NK-92 treated with Interleukin-12 subunit alpha and Interleukin-12 subunit beta, amount 100 ng/mL, for 24 hours (cell line): ENCODE measurements at places on chromosomes 6 and 20.
A peak's percentile ranks its signal among the peaks of the same experiment; 100 is the strongest.

DNA sequence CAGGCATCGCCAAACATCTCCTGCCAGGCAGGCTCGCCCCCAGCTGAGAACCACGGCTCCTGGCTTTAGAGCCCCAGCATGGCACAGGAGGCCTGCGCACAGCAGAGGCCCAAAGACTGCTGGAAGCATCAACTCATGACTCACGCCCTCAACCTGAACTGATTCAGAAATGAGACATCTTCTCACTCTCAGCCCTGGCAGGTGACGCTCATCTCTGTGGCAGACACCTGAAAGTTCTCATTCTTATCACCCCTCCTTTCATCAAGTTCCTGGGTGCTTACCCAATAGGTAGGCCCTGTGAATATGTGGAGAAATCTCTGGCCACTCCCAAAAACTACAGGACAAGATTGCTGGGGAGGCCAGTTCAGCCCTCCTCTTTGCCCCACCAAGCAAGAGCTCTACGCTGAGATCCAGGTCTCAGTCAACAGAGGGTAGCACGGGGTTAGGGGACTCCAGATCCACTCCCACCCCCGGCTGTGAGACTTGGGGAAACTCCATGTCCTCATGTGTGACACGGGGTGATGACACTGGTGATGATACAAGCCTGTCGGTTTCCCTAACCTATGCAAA is 11.3 kb downstream of the NFATC2 start:
- peak; percentile 43 for DNase-seq

GRCh38 chr20:32206760-32207625 is 550 bp downstream of the PLAGL2 start:
- no peak for DNase-seq

GRCh38 chr20:50003253-50003656 is 20.5 kb downstream of the SNAI1 start:
- no peak for DNase-seq

DNA sequence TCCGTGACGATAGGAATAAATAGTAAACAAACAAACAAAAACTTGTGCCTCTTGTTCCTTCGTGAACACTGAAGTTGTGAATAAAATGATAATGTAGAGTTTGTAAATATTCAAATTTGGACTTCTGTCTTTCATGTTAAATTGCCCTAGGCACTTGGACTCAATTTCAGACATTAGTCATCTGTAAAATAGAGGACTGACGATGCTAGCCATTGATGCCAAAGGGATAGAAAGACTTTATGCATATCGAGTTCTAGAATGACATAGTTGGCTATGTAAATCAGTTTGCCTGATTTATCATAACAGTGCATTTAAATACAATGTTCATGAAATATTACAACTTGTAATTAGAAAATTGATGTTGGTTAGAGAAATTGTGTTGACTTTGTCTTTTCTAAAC is 45.9 kb upstream of the FLRT3 start:
- DNase-seq: no peak

DNA sequence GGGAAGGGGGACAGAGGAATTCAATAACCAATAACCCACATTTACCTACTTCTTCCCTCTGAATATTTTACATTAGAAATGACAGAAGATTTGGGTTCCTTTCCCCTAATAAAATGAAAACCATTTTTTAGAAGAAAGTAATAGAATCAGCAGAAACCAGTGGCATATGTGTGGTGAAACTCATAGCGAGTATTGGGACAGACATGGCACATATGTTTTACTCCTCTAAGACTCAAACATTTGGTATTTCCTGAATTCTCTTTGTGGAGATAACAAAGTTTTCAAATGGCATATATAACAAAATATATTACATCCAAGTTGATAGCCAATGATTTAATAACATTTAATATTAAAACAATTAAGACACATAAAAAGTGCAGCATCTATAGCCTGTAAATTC is 12.9 kb upstream of the BEND3 start:
- DNase-seq: no peak

GRCh38 chr6:88561954-88562315 is 395.8 kb upstream of the CNR1 start:
- no peak for DNase-seq

GRCh38 chr6:97113170-97113569 is 169.8 kb downstream of the MMS22L start:
- no peak for DNase-seq

DNA sequence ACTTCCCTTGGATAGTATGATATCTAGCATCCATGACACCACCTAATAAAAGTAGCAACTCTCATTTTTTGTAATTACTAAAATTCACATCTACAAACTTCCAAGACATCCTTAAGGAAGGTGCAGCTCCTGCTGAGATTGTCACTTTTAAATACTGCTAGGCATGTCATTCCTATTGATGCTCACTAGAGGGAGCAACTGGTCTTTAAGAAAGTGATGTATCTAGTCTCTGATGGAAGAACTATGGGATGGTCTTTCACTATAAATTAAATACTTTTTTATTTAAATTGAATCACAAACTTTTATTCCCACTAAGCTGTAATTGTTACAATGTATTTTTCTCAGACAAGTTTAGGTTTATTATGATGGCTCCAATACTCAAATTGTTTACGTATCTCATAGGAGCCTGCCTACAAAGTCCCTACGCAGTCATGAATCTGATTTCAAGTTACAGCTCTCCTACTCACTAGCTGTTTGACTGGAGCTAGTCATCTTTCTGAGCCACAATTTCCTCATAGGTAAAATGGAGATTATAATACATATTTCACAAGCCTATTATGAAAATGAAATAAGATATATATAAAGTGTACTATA is 8.1 kb upstream of the TSPYL1 start:
- no peak for DNase-seq

- no peak for DNase-seq
These were observed 79.9 kb downstream of the SEL1L2 start for GRCh38 chr20:13910492-13910891.
